ENCODE measurements at places on chromosomes 7 and 10.

DNA sequence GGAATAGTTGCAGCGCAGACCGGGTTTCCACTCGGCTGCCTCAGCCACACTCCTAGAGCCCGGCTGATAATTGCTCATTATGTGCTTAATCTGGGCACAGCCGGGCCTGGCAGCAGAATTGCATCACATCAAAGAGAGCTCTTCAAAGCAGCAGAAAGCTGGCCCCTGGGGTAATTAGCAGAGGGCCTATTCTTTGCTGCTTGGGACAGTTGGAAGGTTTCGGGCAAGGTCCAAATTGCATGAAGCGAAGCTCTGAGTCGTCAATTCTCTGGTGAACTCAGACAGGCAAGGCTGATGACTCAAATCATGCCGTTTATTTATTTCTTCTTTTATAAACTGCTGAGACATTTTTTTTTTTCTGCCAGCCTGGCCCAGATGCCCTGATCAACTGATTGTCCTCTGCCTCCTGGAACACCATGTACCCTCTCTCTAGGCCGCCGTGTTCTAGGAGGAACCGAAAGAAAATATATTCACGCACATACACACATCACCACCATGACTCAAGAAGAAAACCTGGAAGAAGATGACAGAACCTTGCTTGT is 242.2 kb downstream of the RAB11FIP2 start:
- DNase-seq = peak; percentile 57

- no peak for DNase-seq
These were observed 535.1 kb downstream of the PTPRN2 start for GRCh38 chr7:158052381-158053060.

GRCh38 chr7:73638911-73639310 is 14.6 kb upstream of the MLXIPL start:
- DNase-seq = no peak

DNA sequence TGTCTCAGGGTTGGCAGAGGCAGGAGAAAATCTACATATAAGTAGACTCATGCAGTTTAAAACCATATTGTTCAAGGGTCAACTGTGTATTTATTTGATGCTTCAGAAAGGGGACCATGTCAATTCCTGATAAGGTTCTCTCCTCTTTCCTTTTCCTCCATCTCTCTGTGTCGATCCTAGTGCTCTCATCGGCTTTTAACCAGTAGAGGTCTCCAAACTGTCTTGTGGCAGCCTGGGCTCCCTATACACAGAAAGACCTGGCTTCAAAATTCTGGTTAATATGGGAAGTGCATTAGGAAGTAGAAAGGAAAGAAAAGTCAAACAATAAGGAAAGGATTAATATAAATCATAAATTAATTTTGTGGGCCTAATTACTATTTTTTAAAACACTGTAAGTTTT is 304.4 kb upstream of the C7orf33 start:
- DNase-seq = peak; percentile 42

DNA sequence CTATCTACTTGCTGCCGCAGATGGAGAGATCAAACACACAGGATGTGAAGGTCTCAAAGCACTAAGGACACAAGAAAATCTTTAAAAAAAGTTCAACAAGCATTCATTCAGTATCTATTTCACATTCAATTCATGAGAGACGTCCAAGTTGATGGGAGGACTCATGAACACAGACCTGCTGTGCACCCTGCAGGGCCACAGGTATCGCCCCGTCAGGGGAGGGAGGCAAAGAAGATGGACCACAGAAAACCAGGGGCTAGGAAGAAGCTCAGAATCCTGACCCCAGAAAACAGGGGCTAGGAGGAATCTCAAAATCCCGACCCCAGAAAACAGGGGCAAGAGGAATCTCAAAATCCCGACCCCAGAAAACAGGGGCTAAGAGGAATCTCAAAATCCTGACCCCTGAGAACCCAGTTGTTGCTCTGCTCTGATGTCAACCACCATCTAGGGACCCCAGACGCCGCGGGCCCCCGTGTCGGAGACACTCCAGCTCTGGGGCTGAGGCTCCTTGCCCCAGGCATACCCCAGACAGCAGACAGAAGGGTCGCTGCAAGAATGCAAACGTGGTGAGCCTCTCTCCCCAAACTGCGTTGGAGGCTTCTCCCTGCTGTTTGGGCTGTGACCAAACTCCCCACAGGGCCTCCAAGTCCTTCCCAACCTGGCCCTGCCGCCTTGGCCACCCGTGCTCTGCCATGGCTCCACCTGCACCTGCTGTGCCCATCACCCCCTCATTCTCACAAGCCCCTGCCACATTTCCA is 197.6 kb downstream of the DIP2C start:
- no peak for DNase-seq

Data from globus pallidus (tissue), 1 donor.